ENCODE measurements at places on chromosomes 2 and 18.

DNA sequence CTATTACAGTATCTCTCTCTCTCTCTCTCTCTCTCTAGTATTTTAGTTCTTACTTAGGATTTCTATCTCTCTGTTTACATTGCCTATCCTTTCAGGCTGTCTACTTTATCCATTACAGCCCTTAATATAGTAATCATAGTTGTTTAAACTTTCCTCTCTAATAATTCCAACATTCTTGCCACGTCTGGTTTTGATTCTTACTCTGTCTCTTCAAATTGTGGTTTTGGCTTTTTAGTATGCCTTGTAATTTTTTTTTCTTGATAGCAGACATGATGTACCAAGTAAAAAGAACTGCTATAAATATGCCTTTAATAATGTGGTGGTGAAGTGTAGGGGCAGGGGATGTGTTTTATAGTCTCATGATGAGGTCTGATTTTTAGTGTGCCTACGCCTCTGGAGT, 1809.5 kb upstream of the CELF4 start:
- no peak for DNase-seq

DNA sequence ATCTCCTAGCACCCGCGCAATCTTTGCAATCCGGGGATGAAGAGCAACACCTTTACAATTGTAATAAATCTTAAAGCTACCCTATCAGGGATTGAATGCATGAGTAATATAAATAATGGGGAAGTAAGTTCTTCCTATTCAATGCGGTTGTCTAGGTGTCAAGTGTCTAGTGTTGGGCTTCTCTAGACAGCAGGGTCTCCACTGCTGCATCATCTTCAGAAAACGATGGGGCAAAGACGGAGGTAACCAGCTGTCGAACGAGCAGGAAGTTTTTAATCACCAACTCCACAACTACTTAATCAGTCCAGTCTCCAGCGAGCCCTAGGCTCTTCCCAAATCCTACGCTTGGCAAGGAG, 573 bp downstream of the STAM2 start:
- peak; percentile 22 for DNase-seq

DNA sequence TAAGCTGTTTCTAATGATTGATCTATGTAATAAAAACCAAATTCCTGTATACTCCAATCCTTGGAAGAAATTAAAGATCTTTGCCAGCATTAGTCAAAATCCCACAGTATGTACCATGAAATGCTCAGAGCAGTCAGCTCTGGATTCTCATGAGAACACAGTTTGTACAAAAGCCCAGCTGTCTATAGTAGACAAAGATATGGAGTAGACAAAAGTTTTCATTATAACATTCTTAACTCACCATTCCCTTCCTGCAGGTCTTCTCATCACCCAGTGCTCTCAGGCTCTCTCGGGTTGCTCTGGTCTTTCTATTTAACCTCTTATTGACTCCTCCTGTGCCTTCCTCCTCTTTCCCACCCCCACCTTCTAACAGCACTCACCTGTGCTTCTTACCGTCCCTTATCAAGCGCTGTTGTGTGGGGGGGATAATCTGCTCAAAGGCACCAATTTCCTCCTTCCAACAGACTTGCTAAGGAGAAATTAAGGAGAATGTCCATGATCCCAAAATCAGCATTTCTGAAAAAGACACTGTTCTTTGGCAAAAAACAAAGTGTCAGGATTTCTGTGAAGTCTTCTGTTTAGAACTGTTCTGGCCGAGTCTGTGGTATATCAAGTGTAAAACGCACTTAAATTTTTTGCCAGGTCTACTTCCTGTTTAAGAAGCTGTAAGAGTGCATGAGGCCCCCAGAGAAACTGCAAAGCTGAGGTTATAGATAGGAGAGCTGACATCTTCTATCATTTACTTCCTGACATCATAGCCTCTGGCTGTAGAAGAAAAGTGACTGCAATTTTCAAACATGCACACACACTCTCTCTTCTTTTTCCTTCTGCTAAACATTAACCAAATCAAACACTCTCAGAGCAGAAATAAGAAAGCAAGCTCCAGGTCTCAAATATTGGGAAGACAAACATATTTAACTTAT, 144.1 kb downstream of the EVA1A start:
- DNase-seq, result peak; percentile 26

- no peak for DNase-seq
Measured at GRCh38 chr2:232058931-232059330, 97.4 kb downstream of the DIS3L2 start.

DNA sequence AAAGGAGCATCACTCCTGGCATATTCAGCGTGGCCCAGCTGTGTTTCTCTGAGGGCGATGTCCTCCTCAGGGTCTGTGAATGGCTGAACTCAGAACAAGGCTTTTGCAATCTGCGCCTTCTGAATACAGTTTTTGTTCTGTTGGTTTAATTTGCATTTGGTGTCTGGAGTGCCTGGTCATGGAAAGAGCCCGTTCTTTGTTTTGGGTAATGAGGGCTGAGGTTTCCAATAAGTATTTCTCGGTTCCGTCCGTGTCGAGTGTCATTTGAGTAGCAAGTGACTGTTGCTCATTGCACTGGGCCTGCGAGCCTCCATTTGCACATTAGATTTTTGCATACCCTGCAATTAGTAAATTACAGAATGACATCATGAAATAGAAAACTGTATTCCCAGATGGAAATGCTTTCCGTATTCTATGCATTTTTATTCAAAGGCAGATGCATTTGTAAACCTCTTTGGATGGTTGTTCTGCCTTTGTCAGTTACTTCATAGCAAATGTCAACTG, 57.3 kb downstream of the NEDD4L start:
- DNase-seq, result no peak

- DNase-seq, result peak; percentile 34
Measured at GRCh38 chr2:230942920-230943896, 18.2 kb upstream of the GPR55 start.

DNA sequence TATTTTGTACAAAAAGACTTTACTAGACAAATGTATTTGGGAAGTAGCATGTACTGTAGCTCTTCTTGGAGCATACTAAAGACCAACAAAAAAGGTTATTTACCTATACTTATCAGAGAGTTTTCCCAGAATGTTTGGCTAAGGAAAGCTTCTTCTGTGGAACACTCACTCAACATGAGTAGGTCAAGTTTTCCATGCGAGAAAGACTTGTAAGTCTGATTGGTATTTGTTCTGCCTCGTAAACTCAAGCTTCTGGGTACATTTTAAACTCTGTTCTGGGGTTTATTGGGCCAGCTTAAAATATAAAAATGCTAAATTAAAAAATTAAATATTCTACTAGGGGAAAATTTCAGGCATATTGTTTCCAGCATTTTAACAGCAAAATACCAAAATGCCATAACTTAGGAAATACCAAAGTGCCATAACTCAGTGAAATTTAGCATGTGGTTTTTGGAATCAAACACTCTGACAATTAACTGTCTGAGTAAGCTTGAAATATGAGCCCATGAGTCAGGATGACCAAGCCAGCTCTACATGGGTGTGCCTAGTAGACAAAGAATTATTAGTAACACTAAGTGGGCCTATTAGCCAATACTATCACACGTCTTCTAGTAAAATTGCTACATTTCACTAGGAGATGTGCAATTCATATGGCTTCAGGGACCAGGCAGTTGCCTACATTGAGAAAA, 47.3 kb upstream of the SERPINE2 start:
- DNase-seq, result no peak

- no peak for DNase-seq
Measured at GRCh38 chr18:63208676-63209075, 110.9 kb downstream of the BCL2 start.

DNA sequence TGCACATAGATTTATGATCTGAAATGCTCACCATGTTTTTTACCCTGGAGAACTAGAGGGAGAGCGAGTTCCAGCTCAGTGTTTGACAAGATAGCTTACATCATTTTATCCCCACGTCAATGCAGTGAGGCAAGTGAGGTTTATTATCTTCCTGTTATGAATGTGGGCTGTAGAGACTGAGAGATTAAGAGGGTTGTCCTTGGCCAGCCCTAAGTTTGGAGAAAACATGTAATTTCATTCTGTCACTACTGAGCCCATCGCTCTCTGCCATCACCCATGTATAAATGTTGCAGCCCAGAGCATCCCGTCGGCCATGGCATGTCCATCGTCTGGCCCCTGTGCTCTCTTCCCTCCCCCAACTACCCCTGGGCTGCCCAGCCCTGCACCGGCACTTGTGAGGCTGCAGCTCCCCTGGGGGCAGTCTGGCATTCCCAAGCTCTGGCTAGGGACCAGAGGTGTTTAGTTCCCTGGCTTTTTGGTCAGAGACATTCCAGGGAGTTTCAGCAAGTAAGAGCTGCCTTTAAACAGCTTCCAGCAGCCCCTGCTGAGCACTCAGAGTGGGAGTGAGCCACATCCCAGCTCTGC, 136.7 kb downstream of the ANTXR1 start:
- no peak for DNase-seq

- no peak for DNase-seq
Measured at GRCh38 chr2:169086893-169087467, 17.6 kb downstream of the DHRS9 start.

Data from memory B cell (primary cell).